ENCODE measurements at places on chromosomes 1 and 21.
A peak's percentile ranks its signal among the peaks of the same experiment; 100 is the strongest.

GRCh38 chr1:212295579-212295978, 10.4 kb downstream of the PPP2R5A start:
- DNase-seq: no peak

- DNase-seq: no peak
Measured at GRCh38 chr1:25068829-25069228, 138.8 kb upstream of the RUNX3 start.

GRCh38 chr1:151106894-151107293, 36.3 kb downstream of the GABPB2 start:
- no peak for DNase-seq

- no peak for DNase-seq
Measured at GRCh38 chr1:197671140-197671539, 104.1 kb downstream of the DENND1B start.

DNA sequence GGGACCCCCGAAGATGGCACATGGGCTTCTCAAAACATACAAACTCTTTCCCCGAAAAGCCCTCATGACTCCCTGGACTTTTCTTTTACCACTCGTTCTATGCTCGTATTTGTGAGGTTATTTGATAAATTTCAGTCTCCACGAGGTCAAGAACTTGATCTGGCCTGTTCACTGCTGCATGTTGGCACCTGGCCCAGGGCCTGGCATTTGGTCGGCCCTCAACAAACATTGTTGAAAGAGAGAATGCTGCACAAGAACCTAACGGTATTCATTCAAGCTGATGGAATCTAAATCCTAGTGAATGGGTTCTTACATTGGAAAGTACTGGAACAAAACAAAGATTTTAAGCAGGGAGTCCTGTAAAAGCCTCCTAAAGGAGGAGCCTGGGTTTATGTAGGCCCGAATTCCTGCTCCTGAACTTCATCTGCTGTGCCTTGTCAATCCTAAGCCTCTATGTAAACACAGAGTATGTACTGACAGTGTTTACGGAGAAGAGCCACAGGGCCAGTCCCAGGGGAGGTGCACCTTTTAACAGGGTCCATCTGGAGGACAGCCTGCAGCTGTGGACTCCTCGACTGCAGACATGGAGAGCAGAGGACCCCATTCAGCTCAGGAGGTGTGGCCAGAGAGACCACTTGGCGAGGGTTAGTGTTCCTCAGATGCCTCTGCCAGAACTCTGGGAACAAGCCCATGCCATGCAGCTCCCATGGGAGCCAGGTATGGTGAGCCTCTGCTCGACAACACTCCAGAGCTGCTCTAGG, 46.9 kb downstream of the L1TD1 start:
- DNase-seq: no peak

GRCh38 chr21:46205166-46205565, 20.9 kb upstream of the SPATC1L start:
- DNase-seq: no peak

DNA sequence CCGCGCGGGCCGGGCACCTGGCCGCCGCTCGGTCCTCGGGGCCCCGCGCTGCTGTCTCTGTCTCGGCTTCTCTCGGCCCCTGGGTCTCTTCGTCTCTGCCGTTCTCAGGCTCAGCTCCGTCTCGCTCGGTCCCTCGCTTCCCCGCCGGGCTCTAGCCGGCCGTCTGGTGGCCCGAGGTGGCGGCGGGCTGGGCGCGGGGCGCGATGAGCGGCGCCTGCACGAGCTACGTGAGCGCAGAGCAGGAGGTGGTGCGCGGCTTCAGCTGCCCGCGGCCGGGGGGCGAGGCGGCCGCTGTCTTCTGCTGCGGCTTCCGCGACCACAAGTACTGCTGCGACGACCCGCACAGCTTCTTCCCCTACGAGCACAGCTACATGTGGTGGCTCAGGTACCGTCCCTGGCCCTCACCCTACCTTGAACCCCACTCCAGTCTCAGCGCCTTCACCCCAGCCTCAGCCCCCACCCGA, 355 bp downstream of the SHISAL2A start:
- peak; percentile 43 for DNase-seq

- DNase-seq: no peak
Measured at GRCh38 chr1:117673405-117673804, 67.6 kb downstream of the TENT5C start.

GRCh38 chr1:184215274-184215925, 163.9 kb downstream of the TSEN15 start:
- DNase-seq: no peak

- DNase-seq: no peak
Measured at GRCh38 chr21:15066123-15066575, 1.3 kb upstream of the NRIP1 start.

DNA sequence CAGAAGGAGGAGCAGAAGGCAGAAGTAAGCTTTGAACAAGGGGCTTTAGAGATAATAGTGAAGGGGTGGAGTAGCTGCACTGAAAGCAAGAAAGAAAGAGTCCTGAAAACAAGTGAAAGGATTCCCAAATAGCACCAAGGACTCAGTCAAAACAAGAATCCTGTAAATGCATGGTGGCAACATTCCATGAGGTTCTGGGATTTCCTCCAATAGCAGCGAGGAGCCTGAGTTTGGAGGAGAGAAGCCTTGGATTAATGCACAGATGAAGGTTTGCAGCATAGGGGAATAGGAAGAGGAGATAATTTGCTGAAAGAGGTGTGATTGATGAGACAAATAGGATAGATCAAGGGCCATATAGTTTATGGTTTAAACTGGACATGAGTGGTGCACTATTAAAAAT, 10.9 kb downstream of the KRTAP22-2 start:
- no peak for DNase-seq

DNA sequence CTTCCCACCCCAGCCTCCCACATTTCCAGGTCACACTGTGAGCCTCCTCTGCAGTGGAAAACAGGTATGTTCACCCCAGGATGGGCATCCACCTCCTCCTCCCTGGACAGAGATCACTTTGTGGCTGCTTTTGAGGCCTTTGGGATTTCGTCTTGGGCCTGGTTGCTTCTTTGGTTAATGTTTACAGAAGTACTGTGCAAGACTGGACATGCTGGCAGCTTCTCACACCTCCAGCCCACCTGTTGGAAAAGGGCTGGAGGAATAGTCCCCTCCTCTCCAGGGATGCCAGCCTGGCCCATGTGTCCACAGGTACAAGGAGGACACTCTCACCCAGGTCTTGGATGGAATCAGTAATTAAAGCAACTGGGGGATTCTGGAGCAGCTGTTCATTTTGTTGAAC, 56.1 kb downstream of the KAZN start:
- no peak for DNase-seq

GRCh38 chr1:26274801-26275425, 5.0 kb upstream of the SH3BGRL3 start:
- DNase-seq: no peak

- DNase-seq: no peak
Measured at GRCh38 chr1:182974506-182975191, 21.7 kb upstream of the SHCBP1L start.

- no peak for DNase-seq
Measured at GRCh38 chr21:22554690-22555316, 1556.6 kb downstream of the NCAM2 start.

DNA sequence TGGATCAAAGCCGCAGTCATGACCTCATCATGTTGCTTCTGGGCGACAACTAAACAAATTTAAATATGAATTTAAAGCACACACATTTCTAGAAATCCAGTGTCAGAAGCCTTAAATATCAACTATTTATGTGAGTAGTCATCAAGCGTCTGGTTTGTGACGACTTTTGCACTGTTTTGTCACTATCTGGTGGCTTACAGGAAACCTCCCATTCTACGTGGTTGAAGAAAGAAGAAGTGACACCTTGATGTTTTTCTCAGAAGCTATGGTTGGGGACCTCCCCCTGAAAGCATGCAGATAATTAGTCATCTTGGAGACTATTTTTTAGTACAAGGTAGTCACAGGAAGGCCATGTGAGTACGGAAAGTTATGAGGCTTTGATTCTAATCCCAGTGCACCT, 58.5 kb downstream of the TENT5C start:
- no peak for DNase-seq

- DNase-seq: no peak
Measured at GRCh38 chr1:241213139-241213538, 143.9 kb downstream of the RGS7 start.

DNA sequence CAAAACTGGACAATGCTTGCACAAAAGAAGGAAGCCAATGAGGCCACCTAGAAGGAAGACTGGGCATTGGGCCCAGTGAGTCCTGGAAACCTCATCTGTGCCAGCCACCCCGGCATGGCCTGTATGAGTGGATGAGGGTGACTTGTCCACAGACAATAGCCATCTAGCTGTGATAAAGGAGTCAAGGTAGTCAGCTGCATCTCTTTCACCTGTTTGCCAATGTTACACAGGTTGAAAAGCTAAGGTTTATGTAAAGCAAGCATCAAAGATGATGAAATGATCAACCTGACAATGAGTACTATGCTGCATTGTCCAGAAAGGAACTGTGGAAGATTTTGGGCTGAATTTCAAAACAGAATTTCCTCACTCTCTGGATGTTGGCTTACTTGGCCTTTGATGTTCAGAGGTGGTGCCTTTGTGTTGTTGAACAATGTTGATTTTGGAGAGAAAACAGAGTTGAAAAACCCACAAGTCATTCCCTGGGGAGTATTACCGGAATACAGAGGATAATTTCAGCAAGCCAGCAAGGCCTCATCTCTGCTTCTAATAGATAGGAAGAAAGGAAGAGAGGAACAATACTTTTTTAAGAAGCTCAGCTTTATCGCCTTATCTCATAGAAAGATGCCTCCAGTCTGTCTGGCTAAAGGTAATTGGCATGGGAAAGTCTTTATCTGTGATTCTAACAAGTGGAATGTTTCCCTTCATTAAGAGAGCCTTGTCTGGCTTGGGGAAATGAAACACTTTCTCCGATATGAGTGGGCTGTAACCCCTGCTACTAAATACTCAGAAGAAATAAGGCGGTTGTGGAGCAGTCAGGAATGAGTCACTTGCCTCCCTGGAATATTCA, 11.4 kb upstream of the SELE start:
- DNase-seq: no peak

DNA sequence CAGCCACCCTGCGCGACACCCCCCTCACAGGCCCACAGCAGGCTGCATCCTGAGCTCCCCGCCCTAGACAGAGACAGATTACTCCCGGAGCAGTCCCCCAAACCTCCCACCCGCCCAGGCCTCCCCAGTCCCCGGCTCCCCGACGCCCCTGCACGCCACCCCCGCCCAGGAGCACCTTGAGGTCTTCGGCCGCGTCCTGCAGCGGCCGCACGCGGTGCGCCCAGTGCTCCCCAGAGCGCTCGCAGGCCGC, 731 bp downstream of the TRIM11 start:
- DNase-seq: no peak

- no peak for DNase-seq
Measured at GRCh38 chr1:30919025-30919881, 10.7 kb upstream of the SDC3 start.

DNA sequence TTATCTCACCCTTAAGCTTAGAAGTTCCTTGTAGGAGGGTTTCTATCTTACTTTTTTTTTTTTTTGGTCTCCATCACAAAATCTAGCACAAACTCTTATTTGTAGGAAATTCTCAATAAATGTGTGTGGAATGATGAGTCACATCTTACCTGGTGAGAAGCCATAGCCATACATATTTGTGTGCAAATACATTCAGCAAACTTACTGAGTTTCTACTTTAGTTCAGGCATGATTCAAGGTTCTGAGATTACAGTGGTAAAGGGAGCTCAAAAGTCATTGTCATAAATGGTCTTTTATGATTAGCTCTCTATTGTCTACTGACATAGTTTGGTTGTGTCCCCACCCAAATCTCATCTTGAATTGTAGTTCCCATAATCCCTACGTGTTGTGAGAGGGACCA, 193.1 kb upstream of the UBE2U start:
- no peak for DNase-seq

GRCh38 chr1:87344231-87344630, 15.6 kb downstream of the LMO4 start:
- DNase-seq: no peak

- DNase-seq: no peak
Measured at GRCh38 chr21:34688715-34689114, 19.9 kb downstream of the CLIC6 start.

- no peak for DNase-seq
Measured at GRCh38 chr21:26892151-26892550, 46.9 kb upstream of the ADAMTS1 start.

DNA sequence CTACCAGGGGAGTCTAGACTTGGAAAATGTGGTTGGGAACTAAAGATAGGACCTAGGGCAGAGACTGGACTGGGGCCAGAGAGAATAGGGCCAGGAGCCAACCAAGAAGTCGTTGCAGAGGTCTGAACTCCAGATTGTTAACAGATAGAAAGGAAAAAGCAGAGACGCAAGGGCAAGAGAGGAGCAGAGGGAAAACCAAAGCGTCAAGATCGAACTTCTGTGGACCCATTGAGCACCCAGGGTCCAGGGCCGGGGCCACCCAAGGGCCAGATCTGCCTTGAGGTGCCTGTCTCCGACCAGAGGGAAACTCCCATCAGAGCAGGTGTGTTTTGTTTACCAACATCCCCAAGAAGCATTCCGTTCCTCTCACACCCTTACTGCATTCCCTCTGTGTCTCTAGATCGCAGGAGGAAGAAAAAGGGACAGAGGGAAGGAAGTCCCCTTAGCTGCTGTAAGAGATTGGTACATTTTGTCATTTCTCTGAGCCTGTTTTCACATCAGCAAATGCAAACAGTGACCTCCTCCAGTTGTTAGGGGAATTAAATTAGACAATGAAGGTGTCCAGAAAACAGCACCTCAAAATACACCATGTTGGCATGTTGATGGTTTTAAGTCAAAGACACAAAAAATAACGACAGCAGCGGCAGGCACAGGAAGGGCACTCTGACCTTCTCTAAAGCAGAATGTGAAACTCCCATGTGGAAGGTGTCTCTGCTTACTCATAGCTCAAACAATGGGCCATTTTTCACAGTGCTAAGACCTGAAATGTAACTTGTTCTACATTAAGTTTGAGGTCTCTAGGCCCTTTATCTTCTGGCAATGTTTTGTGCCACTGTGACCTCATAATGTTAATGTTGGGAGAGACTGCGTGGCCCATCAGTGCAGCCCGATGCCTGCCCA, 105.8 kb upstream of the RAB4A start:
- no peak for DNase-seq

DNA sequence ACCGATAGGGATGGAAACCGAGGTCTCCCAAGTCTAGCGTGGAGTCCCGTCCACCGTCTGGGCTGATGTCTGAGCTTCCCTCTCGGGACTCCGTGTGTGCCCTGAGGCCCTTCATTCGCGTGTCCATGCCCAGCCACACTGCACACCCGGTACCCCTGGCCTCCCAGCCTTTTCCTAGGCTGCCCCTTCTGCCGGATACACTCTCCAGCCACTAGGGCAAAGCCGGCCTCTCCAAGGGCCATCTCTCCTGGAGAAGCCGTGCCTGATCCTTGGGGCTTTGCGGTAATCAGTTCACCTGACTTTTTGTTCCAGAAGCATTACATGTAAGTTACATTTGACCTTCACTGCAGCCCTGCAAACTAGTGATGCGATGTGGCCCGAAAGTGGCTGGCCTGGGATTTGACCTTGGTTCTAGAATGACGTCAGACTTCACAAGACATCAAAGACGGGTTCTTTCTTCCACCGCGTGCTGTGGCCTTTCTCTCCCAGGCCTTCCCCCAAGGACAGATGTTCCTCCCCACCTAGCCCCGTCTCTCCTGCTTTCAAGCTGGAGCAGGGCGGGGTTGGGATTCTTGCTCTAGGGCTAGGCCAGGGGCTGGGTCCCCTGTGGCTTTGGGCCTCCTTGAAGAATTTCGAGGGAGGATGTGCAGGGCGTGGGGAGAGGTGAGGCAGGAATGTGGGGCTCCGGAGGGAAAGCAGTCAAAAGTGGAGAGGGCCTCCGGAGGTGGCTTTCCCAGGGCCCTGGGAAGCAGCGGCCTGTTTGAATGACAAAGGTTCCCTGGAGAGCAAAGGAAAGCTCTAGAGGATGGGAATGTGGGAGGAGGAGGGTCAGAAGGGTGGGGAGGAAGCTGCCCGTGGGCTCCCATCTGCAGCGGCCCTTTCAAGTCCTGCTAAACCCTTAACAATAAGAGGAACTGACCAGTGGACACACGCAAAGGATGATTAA, 49.7 kb upstream of the SLC2A1 start:
- DNase-seq: no peak
